Sciatic nerve (tissue), 2 donors: ENCODE measurements at places on chromosomes 5 and 9.
A peak's percentile ranks its signal among the peaks of the same experiment; 100 is the strongest.

- no peak for DNase-seq
These were observed 297.7 kb downstream of the MSX2 start for GRCh38 chr5:175021841-175022625.

GRCh38 chr5:61569353-61569752 is 237.3 kb downstream of the ZSWIM6 start:
- no peak for DNase-seq

- DNase-seq: no peak
These were observed 592.2 kb downstream of the ANXA1 start for GRCh38 chr9:73743826-73744225.

DNA sequence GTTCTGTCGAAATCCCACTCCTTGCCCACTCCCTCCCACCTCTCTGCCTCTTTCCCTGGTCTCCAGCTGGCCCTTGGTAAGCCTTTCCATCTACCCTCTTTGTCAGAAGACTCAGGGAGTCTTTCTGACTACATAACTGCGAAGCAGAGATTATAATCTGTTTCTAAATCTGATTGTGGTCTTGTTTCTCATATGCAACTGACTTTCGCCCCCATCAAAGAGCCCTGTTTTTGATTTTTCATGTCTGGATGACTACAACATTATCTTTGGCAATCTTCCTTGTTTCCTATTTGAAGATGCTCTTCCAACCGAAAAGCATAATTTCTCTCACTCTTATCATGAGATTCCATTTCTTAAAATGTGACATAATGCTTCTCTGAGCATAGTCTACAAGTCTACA is 218.2 kb upstream of the ADAMTSL1 start:
- DNase-seq: no peak

DNA sequence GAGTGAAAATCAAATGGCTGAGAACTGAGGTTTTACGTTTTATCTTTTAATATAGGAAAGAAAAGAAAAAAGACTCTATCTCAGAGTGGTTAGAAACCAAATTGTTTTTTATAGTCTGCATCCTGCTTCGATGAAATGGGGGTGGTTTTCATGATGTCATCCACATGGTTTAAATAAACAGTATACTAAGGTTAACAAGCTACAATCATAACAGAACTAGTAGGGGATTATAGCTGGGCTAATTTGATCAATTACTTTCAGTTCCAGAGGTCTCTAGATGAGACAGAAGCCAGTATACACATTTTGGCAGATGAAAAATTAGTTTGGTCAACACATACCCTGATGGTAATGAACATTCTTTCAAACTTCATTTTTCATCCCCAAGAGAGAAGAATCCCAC is 106.3 kb upstream of the SNX2 start:
- DNase-seq: no peak

DNA sequence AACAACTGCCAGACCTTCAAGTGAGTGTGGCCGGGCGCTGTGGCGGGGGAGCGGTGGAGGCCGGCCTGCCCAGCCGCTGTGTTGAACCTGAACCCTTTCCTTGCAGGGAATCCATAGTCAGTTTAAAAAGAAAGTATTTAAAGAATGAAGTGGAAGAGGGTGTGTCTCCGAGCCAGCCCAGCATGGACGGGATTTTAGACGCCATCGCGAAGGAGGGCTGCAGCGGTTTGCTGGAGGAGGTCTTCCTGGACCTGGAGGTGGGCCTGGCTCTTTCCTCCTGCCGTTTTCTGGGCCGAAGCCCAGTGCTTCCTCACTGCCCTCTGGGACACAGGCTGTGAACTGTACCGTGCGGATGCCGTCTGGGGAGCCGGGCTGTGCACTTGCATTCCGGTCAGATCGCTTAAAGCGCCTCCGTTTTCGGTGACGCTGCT is 19.1 kb downstream of the EXOC3 start:
- DNase-seq: peak; percentile 47

- no peak for DNase-seq
These were observed 191.0 kb downstream of the NTRK2 start for GRCh38 chr9:84860249-84861115.

DNA sequence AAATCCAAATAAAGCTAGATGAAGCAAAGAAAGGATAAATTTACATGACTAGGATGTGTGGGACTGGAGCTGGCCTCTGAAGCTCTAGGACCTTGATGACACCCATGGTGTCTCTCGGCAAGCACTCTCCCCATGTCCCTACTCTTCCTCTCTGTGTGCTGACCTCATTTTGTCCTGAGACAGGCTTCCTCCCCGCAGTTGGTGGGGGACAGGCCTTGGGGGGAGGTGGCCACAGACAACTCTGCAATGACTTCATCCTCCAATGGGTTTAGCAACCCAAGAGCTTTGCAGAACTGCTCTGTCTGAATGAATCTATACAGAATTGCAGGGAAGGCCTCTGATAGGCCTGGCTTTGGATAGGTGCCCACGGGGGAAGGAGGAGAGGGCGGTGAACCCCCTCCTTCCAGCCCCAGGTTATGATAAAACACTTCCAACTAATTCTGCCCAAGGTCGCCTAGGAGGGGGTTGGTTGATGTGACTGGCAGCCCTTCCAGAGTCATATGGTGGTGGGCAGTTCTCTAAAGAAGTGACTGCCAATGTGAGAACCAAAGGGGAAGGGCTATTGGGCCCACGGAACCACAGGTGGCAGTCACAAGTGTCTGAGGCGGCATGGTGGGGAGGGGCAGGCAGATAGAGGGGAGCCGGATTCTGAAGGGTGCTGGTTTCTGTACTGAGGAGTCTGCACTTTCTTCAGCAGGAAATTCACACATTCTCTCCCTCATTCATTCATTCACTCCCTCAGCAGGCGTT is 6.0 kb downstream of the SLC6A7 start:
- DNase-seq: no peak

- no peak for DNase-seq
These were observed 234.5 kb downstream of the DENND1A start for GRCh38 chr9:123695386-123695785.

DNA sequence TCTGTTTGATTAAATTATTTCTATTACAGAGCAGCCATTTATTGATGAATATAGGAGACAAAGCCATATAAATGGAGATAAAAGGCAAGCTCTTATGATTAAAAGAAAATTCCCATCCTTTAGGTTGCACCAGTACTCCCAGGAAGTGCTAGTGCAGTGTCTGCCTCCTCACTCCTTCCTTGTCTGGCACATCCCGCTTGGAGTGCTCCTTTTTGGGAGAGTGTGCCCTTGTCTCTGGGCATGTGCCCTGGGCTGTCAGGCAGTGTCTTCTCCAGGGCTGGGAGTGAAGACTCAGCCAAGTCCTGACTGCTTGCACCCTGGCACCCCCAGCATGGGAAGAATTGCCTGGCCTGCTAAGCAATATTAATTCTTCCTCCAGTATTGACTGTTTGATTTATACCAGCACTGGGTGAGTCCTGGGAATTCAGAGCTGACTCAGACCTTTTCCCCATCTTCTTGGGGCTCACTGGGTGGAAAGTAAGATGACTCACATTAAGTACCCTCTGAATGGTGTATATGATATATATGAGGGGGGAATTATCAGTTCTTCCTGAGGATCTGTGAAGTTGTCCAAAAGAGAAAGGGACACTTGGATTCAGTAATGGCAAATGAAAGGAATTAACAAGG is 62.1 kb downstream of the ZSWIM6 start:
- DNase-seq: no peak

- DNase-seq: no peak
These were observed 216.9 kb downstream of the GLIS3 start for GRCh38 chr9:4082948-4083347.

DNA sequence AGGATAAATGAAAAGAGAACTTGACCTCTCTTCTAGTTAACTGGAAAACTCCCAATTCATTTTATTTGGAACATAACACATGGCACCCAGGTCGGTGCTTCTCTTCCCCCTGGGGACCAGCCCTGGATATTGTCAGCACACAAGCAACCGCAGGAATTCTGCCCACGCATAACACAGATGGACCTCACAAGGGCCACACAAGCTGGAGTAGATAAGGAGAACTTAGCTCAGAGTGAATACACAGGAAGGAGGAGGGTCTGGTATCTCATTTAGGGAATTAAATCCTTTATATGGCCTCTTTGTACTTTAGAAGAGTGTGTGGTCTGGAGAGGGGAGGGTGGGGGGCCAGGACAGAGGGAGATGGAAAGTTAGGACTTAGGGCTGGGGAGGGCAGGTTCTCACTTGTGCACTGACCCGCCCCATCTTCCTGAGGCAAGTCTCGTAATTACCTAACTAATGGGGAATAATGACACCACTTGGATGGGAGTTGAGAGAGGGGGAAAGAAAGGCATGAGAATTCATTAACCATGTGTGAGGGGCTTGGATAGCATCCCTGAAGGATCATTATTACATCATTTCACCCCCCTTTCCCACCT is 341.2 kb upstream of the WWC1 start:
- peak; percentile 77 for DNase-seq

DNA sequence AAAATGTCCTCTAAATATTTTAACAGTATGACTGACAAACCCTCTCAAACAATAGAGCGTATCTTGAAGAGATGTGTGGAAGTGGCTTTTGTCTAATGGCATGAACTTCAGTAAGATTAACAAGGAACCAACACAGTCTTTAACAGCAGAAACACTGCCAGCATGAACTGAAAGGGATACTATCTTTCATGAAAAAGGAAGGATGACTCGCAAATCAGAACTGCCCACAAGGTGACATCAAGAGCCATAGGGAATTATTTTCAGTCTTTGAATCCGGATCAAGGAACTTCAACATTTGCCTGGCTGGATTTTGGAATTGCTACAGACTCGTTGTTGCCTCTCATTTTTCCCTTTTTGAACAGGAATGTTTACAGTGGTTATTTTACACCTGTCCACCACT is 5.1 kb upstream of the HEXB start:
- DNase-seq: no peak

GRCh38 chr5:139512786-139513390 is 30.3 kb upstream of the STING1 start:
- DNase-seq: no peak

- DNase-seq: no peak
These were observed 30.9 kb downstream of the FABP6 start for GRCh38 chr5:160260006-160260775.

GRCh38 chr5:159478950-159479349 is 148.7 kb upstream of the IL12B start:
- DNase-seq: no peak

GRCh38 chr9:87619346-87619745 is 106.6 kb upstream of the CTSL start:
- no peak for DNase-seq

DNA sequence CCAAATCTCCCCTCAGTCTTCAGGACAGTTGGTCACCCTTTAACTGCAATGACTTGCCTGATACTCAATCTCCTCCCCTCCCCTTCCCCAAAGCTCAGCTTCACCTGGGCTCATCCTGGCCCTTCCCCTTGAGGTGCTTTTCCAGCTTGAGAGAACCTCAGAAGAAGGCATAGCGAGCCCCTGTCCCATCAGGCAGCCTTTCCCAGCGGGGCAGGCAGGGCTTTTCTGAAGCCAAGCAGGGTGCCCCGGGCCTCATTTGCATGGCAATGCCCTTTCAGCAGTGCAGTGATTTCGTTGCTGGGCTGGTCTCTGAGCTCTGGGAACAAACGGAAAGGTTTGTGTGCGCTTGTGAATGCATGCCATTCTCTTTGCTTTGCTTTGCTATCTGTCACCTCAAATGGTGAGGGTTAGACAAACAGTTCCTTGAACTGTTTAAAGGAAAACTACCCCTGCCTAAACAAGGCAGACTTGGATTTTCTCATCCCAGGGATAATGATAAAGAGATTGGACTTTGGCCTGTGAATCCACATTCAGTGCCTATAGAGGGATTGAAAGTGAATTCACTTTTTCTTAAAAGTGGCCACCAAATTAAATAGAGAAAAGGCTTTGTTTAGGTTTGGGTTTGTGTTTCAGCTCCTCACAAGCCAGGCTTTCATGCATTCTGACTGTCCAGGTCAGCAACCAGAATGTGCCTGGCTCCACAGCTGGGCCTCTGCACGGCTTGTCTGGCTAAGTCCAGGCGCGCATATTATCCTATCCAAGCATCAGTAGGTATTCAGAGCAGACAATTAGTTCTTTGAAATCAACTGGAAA is 165.3 kb downstream of the ZNF608 start:
- DNase-seq: no peak

- DNase-seq: no peak
These were observed 189.8 kb upstream of the TRIM32 start for GRCh38 chr9:116497095-116497890.

DNA sequence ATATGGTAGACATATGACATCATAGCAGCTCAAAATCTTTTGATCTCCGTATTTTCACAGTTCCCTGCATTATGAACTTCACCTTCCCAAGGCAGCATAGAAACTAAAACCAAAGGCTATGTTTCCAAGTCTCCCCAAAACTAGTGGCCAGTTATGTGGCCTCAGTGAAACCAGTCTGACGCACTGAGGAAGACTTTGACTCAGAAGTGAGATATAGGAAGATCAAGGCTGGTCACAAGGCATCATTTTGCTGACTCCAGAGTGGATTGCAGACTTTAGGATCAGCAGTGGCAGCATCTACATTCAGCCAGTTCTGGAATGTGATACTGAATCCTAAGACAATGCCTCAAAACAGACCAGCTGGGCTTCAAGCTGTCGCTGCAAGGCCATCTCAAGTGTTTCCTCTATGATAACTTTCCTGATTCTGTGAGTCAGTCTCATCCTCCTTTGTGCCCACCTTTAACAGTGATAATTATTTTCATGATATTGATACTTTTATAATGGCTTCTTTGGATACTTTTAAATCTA is 34.4 kb upstream of the ELL2 start:
- no peak for DNase-seq

DNA sequence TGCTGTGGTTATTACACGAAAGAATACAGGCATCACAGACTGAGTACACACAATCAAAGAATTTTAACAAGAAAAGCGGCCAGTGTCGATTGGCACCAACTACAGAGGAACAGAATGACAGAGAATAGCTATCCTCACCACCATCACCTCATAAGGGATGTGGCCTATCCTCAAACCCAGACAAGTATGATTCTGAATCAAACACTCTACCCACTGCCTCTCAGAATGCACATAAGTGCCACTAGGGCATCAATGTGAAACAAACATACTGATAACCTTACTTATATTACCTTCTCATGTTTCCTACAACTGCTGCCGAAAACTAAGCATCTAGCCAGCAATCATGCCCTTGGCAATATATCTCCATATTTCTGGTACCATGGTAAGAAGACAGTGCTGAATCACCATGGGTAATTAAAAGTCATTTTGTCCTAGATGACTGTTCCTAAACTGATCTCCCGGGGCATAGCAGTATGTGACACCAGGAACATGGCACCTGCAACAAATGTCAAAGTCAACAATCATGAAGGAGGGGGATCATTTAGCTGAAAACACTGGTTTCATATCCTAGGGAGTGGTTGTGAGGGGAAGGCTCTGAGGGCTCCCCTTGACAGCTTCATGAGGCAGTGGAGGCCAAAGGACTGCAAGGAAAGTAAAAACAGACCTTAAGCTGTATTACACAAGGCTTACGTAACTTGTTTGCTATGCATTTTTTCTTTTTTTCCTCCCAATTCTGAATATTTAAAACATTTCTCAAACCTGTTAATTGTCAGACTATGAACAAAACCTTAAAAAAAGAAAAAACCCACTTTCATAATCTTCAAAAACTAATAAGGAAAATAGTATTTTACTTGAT is 88.3 kb downstream of the LHFPL2 start:
- DNase-seq: no peak

GRCh38 chr5:163898873-163899272 is 393.5 kb downstream of the MAT2B start:
- DNase-seq: no peak

GRCh38 chr5:81417052-81417451 is 23.1 kb upstream of the ACOT12 start:
- DNase-seq: no peak
